CD8-positive, alpha-beta memory T cell (primary cell): ENCODE measurements at places on chromosomes 5 and 9. TPM values are rescaled to one million over a fixed set of nuclear protein-coding genes. Genes with fewer than 3 reads are reported as not detected.

DNA sequence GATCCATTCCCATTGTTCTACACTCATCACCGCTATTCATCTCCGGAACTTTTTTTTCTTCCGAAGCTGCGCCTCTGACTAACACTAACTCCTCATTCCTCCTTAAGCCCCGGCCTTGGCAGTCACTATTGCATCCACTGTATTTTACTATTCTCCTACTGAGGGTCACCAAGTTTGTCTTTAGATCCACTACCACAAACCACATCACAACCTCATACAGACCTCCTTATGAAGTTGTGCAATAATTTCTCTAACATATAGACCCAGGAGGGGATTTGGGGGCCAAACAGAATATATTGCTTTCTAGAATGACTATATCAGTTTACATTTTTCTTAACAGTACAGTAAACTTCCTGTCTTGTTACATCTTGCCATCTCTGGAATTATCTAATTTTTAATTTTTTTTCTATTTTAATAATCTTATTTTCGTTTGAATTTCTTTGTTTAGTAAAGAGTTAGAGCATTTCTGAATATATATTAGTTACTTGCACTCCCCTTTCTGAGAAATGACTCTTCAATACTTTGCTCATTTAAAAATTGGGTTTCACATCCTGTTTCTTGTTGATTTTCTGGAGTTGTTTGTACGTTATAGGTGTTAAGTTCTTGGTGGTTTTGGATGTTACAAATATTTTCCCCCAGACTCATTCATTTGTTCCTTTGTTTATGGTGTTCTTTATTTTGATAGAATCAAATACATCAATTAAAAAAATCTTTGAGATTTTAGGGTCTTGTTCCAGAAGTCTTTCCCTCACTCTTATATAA lies 37.1 kb downstream of the DMRT2 start:
- no peak for DNase-seq

DNA sequence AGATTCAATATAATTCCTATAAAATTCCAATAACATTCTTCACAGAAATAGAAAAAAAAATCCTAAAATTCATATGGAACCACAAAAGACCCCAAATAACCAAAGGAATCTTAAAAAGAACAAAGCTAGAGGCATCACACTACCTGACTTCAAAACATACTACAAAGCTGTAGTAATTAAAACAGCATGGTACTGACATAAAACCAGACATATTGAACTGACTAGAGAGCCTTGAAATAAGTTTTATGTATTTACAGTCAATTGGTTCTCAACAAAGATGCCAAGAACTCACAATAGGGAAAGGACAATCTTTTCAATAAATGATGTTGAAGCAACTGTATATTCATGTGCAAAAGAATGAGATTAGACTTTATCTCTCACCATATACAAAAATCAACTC lies 36.9 kb downstream of the BTNL9 start:
- DNase-seq, result no peak

GRCh38 chr9:89252651-89253267 lies 58.2 kb upstream of the CKS2 start:
- DNase-seq, result no peak

DNA sequence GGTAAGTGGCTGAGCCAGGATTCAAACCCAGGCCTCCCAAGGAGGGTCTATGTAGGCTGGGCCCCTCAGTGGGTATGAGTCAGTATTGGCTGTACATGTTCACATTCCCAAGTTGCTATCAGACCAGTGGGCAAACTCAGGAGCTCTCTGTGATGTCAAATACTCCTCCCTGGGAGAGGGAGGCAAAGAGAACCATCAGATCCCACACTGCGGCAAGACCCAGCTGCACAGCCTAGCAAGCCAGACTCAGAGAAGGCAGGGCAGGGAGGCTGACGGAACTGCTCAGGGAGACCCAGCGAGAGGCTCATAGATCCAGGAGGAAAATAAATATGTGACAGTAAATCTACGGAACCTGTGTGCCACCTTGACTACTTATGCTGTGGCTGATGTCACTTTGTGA lies 42.6 kb upstream of the SAP30L start:
- no peak for DNase-seq

- DNase-seq, result no peak
Measured at GRCh38 chr5:53900677-53901076, 340.2 kb downstream of the NDUFS4 start.

- peak; percentile 70 for DNase-seq
Measured at GRCh38 chr9:100426530-100427365, at the start of gene MSANTD3. MSANTD3 (plus strand) TSS chr9:100427143; CDS start chr9:100441939, 14,796 bp downstream.

DNA sequence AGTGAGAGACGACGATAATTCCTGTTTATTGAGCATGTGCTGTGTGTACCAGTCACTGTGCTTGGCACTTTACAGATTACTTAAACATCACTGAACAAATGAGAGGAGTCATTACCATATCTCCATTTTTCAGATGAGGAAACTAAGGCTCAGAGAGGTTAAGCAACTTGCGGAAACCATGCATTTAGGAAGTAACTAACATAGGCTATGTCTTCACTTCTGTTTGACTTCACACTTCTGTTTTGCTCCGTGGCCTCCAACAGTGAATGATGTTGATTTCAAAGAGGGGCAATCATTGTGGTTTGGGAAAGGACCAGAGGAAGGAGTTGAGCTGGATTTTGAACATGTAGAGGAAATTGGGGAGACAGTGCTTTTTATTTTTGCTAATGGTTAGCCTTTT lies 16.7 kb downstream of the GCNT1 start:
- no peak for DNase-seq

- no peak for DNase-seq
Measured at GRCh38 chr5:29382780-29383179, 1810.7 kb upstream of the CDH6 start.

- DNase-seq, result no peak
Measured at GRCh38 chr5:150026682-150027172, 26.2 kb downstream of the HMGXB3 start.

DNA sequence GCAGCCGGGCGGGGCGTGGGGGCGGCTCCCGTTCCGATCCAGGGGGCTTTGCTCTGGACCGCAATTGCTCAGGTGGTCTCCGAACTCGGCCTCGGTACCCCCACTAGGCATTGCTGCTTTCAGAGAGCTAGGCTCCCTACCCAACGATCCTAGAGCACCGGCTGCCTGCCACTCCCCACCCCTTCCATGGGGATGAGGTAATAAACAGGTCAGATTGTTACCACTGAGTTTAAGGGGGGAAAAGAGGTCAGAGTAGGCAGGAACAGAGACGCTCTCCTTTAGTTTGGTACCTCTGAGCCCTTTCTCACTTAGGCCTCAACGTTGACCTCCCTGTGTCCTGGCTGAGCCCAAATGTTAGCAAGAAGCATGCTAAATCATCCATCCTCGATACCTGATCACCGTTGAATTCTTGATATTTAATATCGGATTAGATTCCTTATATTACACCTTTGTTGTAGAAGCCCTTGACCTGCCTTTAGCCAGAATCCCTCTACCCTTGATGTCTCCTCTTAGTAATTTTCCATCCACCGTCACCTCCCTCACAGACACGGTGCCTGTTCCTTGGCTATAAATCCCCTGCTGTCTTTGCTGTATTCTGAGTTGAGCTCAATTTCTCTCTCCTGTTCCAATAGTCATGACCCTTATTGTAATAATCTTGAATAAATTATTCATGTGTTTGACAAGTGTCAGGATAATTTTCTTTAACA lies 588 bp upstream of the PLPP1 start:
- DNase-seq, result no peak

DNA sequence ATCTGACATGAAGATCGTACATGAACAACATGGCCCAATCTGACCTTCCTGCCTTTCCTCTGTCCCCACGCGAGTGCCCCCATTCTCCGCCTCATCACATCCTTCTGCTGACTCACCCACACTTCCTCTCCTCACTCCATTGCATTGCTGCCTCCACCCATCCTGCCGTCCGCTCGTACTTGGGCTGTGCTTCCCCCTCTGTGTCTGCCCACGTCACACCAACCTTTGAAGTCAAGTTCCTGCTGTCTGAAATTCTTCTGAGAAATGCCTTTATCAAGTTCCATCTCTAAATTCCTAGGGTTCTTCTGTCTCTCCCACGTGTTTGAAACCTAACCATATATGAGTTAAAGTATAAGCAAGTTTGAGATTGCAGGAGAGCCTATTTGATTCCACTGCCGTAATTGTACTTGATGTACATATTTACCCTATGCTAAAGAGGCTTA lies 18.0 kb upstream of the STARD4 start:
- DNase-seq, result peak; percentile 90

- DNase-seq, result no peak
Measured at GRCh38 chr9:116479967-116480366, 207.1 kb upstream of the TRIM32 start.

- DNase-seq, result no peak
Measured at GRCh38 chr5:142170254-142170953, 61.8 kb downstream of the NDFIP1 start.

GRCh38 chr5:135250671-135251070 lies 148.4 kb downstream of the MACROH2A1 start:
- no peak for DNase-seq

DNA sequence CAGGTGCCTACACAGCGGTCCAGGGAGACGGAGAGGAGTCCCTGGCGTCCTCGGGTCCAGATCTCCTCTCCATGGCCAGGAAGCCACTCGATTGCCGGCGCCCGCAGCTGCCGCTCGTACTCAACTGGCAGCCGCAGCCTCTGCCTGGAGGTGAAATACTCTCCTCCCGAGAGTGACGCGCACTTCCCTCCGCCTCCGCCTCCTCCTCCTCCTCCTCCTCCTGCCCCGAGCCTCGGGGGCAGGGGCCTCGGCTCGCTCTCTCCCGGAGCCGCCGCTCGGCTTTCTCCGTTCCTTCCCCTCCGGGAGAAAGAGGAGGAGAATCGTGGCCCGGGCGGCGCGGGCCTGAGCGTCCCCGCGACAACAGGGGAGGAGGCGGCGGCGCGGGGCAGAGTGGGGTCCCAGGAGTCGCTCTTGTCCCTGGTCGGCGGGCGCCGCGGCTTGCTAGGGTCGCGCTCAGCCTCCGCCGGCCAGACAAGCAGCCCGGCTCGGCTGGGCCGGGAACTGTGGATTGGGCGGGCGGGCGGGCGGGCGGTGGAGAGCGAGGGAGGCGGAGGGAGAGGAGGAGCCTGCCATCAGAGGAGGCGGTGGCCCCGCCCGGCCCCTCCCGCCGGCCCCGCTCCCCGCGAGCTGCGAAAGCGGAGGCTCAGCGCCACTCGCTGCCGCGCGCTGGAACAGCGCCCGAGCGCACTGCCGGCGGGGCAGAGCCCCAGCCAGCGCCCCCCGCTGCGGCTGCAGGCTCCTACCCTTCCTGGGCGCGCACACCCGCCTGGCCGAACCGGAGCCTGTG lies at the start of gene CEMIP2:
CEMIP2 (minus strand) TSS at position 126 of the 787 bp plus-strand sequence. CDS start 18,140 bp downstream, outside the sequence.
- peak; percentile 91 for DNase-seq

DNA sequence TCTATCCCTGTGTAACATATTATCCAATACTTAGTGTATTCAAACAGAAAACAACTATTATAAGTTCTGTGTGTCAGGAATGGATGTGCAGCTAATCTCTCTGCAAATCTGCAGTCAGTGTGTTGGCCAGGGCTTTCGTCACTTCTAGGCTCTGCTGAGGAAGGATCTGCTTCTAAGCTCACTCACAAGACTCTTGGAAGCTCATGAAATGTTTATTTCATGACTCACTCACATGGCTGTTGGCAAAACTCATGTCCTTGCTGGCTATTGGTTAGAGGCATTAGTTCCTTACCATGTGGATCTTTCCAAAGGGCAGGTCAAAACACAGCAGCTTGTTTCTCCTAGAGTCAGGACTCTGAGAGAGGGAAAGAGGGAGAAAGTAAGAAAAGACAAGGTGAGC lies 367.4 kb upstream of the SMARCA2 start:
- DNase-seq, result no peak

- no peak for DNase-seq
Measured at GRCh38 chr5:157926977-157927376, 68.0 kb upstream of the CLINT1 start.

DNA sequence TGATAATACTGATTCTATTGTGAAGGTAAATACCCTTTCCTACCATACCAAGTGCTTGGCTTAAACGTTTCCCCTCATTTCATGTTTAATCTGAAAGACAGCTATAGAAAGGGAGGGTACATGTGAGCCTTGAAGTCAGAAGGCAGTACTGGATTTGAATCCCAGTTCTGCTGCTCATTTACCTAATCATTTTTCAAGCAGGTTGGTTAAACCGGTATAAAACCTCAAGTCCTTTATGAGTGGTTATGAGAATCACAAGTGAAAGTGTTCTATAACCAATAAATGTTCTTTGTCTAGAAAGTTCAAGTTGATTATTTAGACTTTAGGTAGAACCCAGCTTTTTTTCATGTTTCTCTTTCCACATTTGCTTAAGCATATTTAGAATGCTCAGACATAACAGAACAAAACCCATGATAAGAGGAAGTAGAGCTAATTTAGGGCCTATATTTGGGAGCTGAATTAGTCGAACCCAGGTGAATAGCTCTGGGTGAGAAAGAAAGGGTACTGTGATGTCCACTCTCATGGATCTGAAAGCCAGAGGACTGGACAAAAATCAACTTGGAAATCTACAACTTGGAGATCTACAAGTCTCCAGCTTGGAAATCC lies 29.7 kb upstream of the F2RL2 start:
- no peak for DNase-seq

DNA sequence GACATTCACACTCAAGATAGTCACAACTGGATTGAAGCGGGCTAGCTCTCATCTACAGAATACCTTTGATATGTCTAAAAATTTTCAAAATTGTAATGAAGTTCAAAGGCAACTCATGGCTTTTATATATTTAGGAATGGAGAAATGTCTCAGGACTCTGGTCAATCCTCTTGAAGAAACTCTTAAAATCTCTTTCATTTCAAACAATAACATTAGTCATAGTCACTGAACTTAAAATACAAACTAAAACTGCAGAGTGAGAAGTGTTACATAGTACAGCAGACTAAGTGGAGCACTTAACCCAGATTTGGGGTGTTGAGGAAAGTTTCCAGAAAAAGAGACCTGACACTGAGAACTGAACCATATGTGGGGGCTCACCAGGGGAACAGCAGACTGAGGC lies 20.7 kb downstream of the FANCC start:
- no peak for DNase-seq

- no peak for DNase-seq
Measured at GRCh38 chr5:14507156-14507941, 74.2 kb upstream of the OTULINL start.

The TNC gene
- total RNA-seq, result 1.2 TPM

The OCLN gene
- total RNA-seq, result 0.68 TPM

The ACTBL2 gene
- total RNA-seq, result not detected

The CHSY3 gene
- total RNA-seq, result not detected

The MYOZ3 gene
- not detected for total RNA-seq

The INSYN2B gene
- total RNA-seq, result not detected

The HMGCR gene
- 47.7 TPM for total RNA-seq

The ZNF622 gene
- 45.9 TPM for total RNA-seq

The ZNF483 gene
- total RNA-seq, result 2.8 TPM

The WNT8A gene
- not detected for total RNA-seq

The SV2C gene
- not detected for total RNA-seq

The PRDM9 gene
- total RNA-seq, result not detected
